NCI-H1694 (cell line): ENCODE measurements at places on chromosomes 7 and 10.

DNA sequence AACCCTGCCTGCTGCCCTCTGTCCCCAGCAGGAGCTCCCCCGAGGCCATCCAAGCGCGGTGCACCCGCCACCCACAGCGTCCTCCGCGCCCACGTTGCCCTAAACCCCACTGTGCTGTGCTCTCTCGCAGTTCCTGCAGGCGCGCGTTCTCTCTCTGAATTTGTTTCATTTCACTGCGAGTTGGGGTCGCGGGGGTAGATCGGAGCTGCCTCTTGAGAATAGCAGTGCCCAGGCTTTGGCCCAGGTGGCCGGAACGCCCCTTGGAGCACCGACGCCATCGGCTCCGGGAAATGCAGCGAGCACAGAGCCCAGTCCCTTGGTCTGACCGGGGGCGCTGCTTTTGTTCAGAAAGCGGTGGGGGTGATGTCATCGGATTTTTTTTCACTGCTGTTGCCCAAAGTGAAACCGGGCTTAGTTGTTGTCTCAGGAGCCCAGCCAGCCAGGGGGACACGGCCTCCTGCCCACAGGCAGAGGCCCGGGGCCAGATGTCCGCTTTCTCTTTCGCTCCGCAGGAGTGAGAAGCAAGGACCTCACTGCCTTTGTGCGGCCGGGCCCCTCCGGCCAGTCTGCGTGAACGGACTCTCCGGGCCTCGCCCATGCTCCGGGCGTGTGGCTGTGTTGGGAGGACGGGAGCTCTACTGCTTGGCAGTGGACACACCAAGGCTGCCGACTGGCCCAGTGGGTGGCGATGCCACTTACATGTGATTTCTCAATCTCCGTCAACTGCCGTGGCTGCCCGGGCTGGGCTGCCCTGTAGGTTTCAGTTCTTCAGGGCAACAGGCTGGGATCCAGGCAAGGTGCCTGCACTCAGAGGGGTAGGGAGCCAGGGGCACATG, 43.1 kb downstream of the FOXK1 start:
- no peak for DNase-seq

- DNase-seq, result no peak
These were observed 163.4 kb upstream of the COL1A2 start for GRCh38 chr7:94231305-94231704.

DNA sequence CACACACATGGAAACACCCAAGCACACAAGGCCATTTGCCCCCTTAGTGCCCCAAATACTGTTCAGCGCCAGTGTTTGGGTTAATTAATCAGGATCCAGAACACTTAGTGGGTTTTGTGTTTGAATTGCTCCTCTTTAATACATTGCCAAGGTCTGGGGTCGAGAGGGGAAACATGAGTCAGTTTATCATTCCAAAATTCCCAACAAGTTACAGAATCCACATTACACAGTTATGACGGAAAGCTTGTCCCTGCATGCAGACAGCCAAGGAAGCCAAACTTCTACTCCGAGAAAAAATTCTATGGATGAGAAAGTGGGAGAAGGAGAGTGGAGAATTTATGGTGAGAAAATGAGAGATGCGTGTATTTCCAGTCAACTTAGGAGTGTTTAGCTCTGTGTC, 189.0 kb downstream of the NPSR1 start:
- DNase-seq, result no peak

DNA sequence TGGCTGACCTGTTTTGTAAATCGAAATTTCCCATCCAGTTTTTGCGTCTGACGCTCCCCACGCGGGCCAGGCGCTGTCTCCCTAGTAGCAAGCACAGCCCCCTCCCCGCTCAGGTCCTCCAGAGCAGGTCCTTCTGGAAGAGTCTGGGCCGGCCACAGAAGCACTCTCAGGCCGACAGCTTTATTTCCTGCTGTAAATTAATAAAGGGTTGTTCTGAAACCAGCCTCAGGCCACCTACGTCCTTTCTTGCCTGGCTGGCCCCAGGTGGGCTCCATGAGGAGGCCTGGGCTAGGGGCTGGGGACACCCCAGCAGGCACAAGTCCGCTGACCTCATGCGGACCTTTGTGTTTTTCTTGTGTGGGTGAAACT, 35.2 kb downstream of the CAMK2B start:
- no peak for DNase-seq

DNA sequence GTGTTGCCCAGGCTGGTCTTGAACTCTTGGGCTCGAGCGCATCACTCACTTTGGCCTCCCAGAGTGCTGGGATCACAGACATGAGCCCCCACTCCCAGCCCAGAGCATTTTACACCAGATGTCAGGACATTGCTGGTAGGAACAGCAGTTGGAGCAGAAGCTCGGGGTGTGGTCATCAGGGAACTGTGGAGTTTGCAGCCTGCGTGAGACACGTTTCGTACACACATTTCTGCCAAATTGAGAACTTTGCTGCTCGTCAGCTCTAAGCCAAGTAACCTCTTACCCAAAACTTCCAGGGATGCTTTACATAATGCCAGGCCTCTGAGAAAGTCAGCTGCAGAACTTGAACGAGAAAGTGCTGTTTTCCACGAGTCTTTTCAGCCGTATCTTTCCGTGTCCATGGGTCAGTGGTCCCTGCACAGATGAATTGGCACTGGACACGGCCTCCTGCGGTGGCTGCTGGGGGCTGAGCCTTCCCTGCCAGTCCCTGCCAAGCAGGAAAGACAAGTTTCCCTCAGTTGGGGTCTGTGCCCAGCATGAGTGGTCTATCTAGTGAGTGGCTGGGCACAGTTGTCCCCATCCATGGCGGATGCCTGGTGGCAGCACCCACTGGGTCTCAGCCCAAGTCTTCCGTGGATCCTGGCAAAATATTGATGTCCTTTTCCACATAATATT, 54.4 kb downstream of the DNAJB6 start:
- DNase-seq, result no peak

DNA sequence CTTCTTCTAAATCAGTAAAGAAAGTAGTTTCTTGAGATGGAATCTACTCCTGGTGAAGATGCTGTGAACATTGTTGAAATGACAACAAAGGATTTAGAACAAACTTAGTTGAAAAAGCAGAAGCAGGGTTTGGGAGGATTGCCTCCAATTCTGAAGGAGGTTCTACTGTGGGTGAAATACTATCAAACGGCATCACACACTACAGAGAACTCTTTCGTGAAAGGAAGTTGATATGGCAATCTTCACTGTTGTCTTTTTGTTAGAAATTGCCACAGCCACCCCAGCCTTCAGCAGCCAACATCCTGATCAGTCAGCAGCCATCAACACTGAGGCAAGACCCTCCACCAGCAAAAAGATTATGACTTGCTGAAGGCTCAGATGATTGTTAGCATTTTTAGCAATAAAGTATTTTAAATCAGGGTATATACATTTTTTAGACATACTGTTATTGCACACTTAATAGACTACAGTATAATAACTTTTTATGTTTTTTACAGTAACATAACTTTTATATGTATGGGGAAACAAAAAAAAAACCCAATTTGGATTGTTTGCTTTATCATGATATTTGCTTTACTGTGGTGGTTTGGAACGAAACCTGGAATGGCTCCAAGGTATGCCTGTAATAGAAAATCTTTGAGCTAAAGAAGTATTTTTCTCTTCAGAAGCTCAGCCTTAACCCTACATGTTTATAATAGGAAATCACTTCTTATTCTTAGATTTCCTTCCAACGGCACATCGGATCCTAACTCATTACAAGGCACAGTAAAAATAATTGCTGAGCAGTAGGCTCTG, 257.3 kb downstream of the LRMDA start:
- no peak for DNase-seq

DNA sequence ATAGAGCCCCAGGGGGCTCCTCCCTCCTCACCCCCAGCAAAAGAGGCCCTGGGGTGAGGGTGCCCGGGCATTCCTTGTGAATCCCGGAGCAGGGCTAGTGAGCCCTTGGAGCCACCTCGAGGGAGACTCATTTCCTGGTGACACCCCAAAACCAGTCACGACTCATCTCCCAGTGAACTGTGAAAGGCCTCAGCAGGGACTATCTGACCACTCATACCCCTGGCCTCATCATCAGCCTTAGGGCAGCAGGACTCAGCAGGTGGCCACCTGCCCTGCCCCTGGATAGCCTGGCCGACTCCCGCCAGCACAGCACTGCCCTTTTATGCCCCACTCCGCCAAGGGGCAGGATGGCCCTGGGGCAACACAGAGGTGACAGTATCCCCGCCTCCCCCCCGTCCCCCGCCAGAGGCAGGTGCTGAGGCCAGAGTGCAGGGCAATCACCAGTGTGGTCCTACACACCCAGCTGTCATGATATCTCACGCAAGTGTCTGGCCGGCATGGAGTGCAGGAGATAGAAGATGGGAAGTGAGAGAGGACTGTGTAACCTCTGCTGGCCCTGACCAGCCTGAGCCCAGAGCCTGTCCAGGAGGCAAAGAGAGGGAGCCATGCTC, 3.2 kb downstream of the SNCG start:
- DNase-seq, result no peak

- DNase-seq, result no peak
These were observed 29.9 kb downstream of the TCF7L2 start for GRCh38 chr10:112979927-112980326.

GRCh38 chr7:30707391-30708357, 25.4 kb upstream of the CRHR2 start:
- DNase-seq, result no peak

DNA sequence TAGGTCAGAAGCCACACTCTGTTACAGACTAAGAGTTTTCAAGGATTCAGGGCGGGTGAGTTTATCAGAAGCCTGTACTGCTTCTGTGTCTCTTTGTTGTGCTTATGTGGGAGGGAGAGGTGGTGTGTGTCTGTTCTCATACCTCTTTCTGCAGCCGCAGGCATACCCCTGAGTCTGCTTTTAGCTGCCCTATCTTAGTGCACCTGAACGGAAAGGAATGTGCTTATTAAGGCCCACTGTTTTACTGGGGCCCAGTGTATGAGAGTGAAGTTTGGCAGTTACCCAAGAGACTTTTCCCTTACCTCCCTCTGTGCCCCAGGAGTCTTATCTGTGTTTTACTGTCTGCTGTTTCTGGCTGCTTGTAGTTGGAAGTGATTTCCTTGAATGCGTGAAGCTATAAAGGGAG, 104.3 kb downstream of the TYW1 start:
- DNase-seq, result no peak

DNA sequence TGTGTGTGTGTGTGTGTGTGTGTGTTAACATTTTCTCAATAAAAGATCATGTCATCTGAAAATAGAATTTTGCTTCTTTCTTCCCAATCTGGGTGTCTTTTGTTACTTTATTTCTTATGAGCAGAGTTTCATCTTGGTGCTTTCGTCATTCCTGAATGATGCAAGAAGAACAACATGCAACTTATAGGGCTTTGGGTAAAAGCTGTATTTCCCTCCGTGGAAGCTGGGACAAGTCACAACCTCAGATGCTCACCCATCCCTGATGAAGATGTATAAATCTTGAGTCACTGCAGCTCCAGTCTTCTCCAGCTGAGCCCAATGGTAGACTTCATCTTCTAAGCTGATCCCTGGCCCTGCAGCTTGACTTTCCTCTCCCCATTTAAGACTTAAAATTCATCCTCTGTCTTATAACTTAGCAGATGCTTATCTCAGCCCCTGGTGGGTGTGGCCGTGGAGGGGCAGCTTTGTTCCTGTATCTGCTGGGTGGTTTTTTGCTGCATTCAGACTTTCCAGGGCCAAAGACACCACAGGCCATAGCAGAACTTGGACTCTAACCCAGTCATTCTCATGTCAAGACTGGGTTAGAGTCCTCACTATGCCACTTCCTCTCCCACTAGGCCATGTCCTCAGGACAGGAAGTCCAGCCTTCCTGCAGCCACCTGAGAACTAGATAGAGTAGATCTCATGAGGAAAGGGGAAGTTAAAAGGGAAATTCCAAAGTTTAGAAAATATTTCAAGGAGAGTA, 356.4 kb downstream of the TNS3 start:
- DNase-seq, result no peak

DNA sequence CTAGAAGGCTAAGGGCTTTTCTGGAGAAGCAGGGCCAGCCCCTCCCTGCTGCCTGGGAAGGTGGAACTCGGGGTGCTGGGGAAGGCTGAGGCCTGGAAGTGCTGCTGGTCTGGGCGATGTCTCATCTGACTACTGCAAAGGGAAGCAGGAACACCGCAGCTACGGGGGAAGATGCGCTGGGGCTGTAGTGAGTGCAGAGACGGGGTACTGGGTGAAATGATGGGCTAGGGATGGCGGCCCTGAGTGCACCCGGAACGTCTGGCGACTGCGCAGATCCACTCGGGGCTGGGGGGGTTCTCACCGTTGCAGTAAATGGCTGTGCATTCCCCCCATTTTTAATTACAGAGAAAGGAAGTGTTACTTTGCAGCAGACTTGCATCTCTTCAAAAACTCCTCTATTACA, 195.4 kb upstream of the ADARB2 start:
- DNase-seq, result no peak

- no peak for DNase-seq
These were observed 9.9 kb upstream of the LIPM start for GRCh38 chr10:88792661-88793060.

- DNase-seq, result no peak
These were observed 94.2 kb downstream of the MICALL2 start for GRCh38 chr7:1364906-1365570.

- DNase-seq, result no peak
These were observed 127.6 kb downstream of the IPMK start for GRCh38 chr10:58140054-58140453.

DNA sequence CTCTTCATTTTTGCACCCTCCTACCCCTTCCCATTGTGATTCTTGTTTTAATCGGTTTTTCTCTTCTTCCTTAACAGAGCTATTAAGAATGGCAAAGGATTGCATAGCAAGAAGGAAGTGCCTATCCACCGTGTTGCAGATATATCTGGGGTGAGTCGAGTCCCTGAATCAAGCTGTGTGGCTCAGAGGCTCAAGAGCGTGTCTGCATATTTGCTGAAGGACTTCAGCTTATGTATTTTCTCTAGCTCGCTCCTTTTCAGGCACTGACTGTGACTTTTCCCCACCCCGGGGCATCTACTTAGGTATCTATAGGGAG, 126.6 kb downstream of the LRRC4 start:
- no peak for DNase-seq

DNA sequence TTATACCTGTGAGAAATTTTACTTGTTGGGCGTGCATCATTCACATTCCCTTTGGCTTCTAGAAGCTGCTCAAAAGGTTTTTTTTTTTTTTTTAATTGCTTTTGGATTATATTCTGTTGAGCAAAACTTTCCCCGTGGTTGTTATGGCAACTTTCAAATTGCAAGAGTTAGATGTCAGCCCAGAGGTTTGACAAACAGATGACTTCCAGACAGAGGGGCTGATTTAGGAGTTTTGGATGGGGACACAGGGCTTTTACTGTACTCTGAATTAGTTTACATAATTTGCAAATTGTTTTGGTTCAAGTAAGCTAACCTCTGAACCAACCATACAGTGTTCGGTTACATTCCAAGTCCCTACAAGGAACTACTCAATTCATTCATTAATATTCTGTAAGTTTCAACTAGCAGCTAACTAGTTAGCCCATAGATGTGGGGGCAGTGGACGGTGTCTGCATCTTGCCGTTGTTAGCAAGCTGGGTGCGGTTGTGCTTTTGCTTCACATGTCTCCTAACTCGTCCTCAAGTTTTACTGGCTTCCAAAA, 66.4 kb upstream of the JAZF1 start:
- no peak for DNase-seq

- no peak for DNase-seq
These were observed 1.7 kb upstream of the TRIP6 start for GRCh38 chr7:100865372-100865911.

GRCh38 chr10:75261813-75262705, 26.3 kb upstream of the COMTD1 start:
- peak; percentile 34 for DNase-seq
